ENCODE measurements at places on chromosomes 1 and 21.

GRCh38 chr21:39094847-39095579 is 88.2 kb downstream of the PSMG1 start:
- no peak for DNase-seq

DNA sequence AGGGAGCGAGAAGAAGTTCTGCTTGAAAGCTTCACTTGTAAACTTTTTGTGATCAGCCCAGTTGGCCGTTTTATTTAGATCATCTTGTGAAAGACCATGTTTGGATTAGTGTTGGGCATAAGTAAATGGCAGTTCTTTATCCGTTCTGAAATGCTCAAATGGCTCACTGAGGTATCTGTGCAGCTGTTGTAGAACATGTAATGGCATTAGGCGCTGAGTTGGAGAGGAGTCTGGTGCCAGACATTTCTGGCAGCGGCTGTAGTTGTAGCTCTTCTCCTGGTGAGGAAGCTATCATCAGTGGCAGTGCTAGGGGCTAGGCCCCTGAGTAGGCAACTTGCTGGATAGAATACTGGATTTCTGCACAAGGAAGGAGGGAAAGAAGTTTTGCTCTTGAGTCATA is 321.6 kb downstream of the LMO4 start:
- DNase-seq, result no peak

DNA sequence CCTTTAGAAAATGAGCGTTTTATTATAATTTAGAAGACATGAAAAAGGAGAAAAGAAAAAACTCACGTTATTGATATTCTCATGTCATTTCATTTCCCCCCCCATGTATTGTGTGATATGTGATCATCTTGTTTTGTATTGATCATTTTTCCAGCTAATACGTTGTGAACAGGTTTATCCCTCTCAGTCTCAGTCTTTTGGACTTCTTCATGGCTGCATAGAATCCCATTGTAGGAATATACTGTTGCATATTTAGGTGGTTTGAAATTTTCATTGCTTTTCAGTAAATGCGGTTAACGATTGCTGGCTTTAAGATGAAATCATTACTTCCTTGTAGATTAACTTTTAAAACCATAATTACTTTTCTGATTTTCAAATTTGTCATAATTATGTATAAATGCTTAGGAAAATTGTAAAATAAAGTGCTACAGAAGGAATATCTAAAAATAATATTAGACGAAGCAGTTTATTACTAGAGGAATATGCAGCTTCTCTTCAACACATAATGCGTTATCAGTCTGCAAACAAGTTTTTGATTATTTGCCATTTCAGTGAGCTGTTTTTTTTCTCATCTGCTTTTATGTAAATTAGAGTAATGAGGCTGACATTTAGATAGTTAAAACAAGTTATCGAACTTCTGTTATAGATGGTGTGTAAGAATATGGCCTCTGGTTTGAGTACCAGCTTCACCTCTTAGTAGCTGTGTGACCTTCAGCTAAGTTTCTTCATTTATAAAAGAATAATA is 1.8 kb downstream of the SON start:
- no peak for DNase-seq

GRCh38 chr1:151157067-151157531 is 650 bp downstream of the TNFAIP8L2 start:
- DNase-seq, result no peak

GRCh38 chr21:15309022-15309590 is 244.3 kb upstream of the NRIP1 start:
- no peak for DNase-seq

- DNase-seq, result no peak
These were observed 44.3 kb downstream of the PCP4 start for GRCh38 chr21:39911286-39912199.

- no peak for DNase-seq
These were observed 222.9 kb upstream of the CSF3R start for GRCh38 chr1:36705629-36706028.

- no peak for DNase-seq
These were observed 74.3 kb upstream of the SIPA1L2 start for GRCh38 chr1:232704256-232704655.

GRCh38 chr1:219387211-219387610 is 213.5 kb downstream of the LYPLAL1 start:
- no peak for DNase-seq

DNA sequence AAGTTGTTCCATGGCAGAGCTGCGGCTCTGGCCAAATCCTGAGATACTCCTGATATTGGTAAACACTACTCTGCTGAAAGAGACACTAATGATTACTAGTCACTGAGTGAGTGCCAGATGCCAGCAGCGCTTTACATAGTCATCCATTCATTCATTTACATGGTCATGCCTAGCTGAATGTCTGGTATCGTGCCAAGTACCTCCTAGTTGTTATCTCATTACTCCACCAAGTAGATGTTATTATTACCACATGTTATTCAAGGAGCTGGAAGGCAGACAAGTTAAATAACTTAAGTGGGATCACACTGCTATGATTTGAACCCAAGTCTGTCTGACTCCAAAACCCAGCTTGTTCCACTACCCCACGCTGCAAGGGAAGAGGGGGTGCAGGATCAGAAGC is 4.7 kb downstream of the OLFML2B start:
- DNase-seq, result no peak

GRCh38 chr21:42226626-42227025 is 7.7 kb downstream of the ABCG1 start:
- DNase-seq, result no peak

- DNase-seq, result no peak
These were observed 2.0 kb downstream of the RCSD1 start for GRCh38 chr1:167631936-167632614.

DNA sequence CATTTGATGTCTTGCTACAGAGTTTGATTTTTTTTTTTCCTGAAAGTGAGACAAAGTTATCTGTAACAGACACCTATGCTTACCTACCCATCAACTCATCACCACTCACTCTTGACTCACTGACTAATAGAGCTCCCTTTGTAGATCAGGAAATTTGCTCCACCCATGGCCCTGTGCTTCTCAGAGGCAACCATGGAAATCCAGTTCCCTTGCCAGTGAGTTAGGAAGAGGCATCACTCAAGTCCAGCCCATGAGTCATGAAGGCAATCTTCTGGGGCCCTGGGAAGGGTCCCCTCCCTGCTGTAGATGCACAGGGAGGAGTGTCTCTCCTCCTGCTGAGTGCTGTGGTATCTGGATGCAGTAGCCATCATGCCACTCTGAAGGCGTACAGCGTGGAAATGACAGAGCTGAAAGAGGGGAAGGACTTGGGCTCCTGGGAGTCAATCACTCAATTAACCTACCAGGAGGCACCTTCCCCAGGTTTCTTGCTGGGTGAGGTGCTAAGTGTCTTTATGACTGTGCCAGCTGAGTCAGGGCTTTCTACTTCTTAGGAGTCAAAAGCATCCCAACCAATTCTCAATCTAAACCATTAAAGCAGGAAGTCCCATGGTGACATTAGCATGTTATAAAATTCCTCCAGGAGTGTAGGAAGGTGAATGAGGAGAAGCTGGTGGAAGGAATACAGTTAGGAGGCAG is 56.1 kb downstream of the DNTTIP2 start:
- no peak for DNase-seq

GRCh38 chr1:2986549-2987305 is 34.5 kb upstream of the ACTRT2 start:
- DNase-seq, result no peak
